Activated CD8-positive, alpha-beta memory T cell treated with anti-CD3 and anti-CD28 coated beads for 48 hours (primary cell): ENCODE measurements at places on chromosomes 5 and 9.

DNA sequence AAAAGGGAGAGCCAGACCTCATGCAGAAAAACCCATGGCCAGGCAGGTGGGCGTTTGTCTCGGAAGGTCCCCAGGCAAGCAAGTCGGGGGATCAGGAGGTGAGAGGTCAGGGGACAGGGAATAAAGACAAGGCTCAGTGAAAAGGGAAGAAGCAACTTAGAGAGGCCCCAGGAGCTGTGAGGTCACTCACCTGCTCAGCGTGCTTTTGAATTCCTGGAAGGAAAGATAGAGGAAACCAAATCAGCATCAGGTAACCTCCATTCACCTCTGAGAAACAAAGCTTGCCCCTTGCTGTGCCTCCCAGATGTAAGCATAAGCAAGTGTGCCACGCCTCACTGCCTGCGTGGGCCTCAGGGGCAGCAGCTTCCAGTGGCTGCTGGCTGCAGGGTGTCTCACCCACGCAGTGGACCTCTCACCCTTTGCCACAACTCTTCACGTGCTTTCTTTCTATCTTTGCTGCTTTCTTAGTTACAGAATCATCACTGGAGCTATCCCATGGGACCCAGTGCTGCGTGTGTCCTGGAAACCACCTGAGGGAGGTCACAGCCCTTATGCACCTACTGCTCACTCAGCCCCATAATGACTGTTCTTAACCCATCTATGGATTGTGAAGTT, 6.0 kb downstream of the TRIM7 start:
- no peak for DNase-seq

DNA sequence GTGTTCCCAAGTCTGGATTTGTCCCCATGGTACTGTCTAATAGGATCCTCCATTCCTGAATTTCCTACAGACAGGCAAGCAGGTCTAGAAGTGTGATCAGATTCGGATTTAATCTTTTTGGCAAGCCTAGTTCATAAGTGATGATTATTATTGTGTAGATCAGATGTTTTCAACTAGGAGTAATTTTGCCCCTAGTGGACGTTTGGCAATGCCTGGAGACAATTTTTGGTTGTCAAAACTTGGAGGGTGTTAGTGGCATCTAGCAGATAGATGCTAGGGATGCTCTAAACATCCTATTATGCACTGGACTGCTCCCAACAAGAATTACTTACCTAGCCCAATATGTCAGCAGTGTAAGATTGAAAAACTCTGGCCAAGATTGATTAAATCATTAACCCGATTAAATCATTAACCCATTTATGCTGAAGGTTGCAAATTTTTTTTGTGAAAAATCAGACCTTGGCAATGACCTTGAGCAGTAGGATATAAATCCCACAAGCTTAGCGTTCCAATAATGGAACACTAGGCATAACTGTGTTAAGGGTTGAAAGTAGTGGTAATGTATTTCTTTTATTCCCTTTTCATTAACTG, 28.2 kb downstream of the TCERG1 start:
- DNase-seq, result no peak

- DNase-seq, result no peak
These were observed 498.0 kb downstream of the PRDM9 start for GRCh38 chr5:24005384-24005783.

DNA sequence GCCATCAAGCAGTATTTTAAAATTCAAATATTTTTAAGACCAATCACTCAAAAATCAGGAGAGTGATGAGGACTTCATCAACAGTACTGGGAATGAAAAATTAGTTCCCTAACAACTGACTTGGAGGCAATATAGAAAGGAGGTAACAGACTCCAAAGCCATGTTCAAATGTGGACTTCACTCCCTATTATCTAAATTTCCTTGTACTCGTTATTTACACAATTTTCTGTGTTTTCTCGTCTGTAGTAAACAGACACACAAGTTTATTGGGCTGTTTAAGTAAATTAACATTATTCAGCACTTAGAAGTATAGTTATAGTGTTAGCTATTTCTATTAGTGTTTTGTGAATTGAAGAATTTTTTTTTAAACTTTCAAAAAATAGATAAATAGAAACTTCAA, 159.5 kb upstream of the FTMT start:
- no peak for DNase-seq

DNA sequence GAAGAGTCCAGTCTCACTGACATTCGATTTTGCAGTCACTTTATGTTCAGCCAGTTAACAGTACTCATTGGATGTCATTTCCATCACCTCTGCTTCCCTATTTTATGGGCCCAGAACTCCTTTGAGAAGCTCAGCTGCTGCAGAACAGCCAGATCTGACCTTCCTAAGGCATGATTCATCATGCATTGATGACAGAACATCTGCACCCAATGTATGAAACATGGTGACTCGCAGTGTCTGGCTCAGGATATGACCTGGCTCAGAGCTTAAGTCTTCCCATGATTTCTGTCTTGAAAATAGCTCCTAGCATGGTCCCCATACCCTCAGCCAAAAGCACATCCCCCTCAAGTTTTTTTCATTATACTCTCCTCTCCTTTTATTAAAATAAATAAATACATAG, 92.6 kb upstream of the TRIM32 start:
- no peak for DNase-seq
